Neural progenitor cell (in vitro differentiated cells): ENCODE measurements at places on chromosomes 2 and 18. TPM values are rescaled to one million over a fixed set of nuclear protein-coding genes. Genes with fewer than 3 reads are reported as not detected.

The SULT1C2 gene
- 0.28 and 1.6 TPM in 2 replicates for total RNA-seq

The HOXD8 gene
- not detected in 2 replicates for total RNA-seq

The GPBAR1 gene
- 0.09 TPM in 1 of 2 replicates, not detected in the other for total RNA-seq

The NCL gene
- 257 and 354 TPM in 2 replicates for total RNA-seq

The CXCR1 gene
- total RNA-seq: not detected in 2 replicates

The ZEB2 gene
- 72.9 and 106 TPM in 2 replicates for total RNA-seq

DNA sequence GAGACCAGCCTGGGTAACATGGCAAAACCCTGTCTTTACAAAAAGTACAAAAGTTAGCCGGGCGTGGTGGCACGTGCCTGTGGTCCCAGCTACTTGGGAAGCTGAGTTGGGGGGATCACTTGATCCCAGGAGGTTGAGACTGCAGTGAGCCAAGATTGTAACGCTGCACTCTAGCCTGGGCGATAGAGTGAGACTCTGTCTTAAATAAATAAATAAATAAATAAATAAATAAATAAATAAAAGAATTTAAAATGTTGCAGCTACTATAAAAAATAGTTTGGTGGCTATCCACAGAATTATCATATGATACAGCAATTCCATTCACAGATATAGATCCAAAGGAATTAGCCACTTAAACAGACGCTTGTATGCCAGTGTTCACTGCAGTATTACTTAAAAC is 49.6 kb upstream of the AMMECR1L start:
- H3K4me1 ChIP-seq: no peaks in the 10 kb centered on the region
- H3K27ac ChIP-seq: no peak overlapping the region
- H3K4me3 ChIP-seq: no peak overlapping the region
- no peak for DNase-seq
- H3K36me3 ChIP-seq: no peaks in the 10 kb centered on the region
- H3K27me3 ChIP-seq: no peaks in the 10 kb centered on the region

DNA sequence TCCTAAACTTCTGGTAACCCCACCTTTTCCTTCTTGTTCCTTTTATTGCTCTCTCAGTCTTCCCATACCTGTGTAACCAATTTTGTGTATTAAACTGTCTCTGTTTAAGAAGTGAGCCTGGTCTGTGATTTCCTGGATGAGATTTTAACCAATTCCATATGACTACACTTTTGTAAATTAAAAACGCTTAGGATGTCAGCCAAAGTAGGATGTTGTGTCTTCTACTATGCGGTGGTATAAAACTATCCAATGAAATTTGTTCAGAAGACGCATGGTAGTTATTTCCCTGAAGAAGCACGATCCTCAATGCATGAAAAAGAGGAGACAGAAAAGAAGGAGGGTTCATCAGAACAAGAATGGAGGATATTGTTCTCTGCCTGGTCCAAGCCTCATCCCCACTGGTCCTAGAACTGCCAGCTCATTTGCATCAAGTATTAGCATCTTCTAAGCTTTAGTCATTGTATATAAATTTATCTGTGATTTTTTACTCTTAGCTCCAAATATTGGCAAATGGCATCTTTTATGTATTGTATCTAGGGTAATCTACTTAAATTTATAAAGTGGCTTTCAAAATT is 127.4 kb downstream of the TGIF1 start:
- no peak for DNase-seq
- H3K4me1 ChIP-seq: no peaks in the 10 kb centered on the region
- no peaks in the 10 kb centered on the region for H3K36me3 ChIP-seq
- no peak overlapping the region for H3K27ac ChIP-seq

- no peak overlapping the region for H3K4me3 ChIP-seq
- no peak for DNase-seq
- H3K4me1 ChIP-seq: no peaks in the 10 kb centered on the region
- H3K27me3 ChIP-seq: no peaks in the 10 kb centered on the region
- no peaks in the 10 kb centered on the region for H3K36me3 ChIP-seq
- no peak overlapping the region for H3K27ac ChIP-seq
Measured at GRCh38 chr2:169649278-169649677, 44.9 kb downstream of the CFAP210 start.

DNA sequence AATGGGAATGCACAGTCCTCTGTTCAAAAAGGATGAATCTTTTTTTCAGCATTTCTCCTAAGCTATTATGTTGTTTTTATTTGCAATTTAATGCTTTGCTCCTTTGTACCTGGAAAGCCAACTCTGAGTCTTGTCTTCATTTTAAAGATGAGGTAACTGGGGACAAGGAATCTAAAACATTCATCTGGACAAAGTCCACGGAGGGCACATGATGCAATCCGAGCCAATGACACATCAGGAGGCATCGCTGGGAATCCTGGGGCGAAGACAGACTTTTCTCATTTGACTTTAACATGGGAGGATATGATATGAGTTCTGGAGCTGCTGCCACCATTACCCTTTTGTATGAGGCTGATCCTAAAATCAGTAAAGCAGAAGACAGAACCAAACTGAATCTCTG is 116.5 kb upstream of the REG3G start:
- H3K4me3 ChIP-seq: no peak overlapping the region
- DNase-seq: no peak
- no peaks in the 10 kb centered on the region for H3K27me3 ChIP-seq
- H3K36me3 ChIP-seq: no peaks in the 10 kb centered on the region

DNA sequence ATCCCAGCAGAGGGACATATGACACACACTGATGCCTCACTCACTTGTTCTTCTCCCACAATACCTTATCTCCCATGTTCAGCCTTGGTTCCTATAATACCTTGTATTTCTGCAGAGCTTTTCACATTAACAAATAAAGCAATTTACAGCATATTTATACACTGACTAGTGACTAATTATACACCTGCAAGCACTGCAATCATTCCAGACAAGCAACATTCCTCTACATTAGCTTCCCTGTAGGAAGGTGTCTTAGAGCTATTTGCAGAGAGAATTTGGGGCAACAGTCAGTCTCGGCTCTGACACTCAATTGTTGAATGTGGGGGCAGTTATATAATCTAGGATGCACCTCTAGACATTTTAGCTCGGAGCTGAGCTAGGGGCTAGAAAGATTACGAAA is 9.5 kb upstream of the INSIG2 start:
- H3K27ac ChIP-seq: no peak overlapping the region
- H3K27me3 ChIP-seq: no peaks in the 10 kb centered on the region
- H3K36me3 ChIP-seq: no peaks in the 10 kb centered on the region

- H3K36me3 ChIP-seq: no peaks in the 10 kb centered on the region
- peak overlapping the region; percentile 30 for H3K4me3 ChIP-seq
- H3K4me1 ChIP-seq: no peaks in the 10 kb centered on the region
- no peak overlapping the region for H3K27ac ChIP-seq
- peaks cover 20% of the 10 kb centered on the region for H3K27me3 ChIP-seq
Measured at GRCh38 chr2:47272031-47272864, 117.1 kb upstream of the STPG4 start.
